Left renal pelvis (tissue), 4 donors: ENCODE measurements at places on chromosomes 13 and 19. TPM values are rescaled to one million over a fixed set of nuclear protein-coding genes. Genes with fewer than 3 reads are reported as not detected.

GRCh38 chr19:52536448-52536800 lies 9.0 kb downstream of the ZNF808 start:
- DNase-seq, result no peak

GRCh38 chr19:49331616-49332055 lies 3.6 kb upstream of the CD37 start:
- DNase-seq, result no peak

DNA sequence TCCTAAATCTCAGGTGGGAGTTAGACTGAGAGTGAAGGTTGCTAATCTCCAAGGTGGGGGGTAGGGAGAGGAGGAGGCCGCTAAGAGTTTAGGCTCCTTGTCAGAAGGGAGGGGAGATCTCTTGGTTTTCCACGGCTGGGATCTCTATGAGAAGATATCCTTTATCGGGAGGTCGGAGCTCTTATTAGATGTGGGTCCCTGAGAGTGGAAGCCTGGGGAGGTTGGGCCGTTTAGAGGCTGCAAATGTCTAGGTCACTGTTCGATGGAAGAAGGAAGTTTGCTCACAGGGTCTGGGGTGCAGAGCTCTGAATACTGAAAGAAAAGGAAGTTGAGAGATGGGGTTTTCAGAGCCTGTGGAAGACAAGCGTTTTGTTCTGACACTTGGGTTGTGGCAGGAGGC lies 3.8 kb downstream of the MYADM start:
- no peak for DNase-seq

Gene SPIB
- 0.74 TPM for polyA plus RNA-seq

Gene ETV2
- polyA plus RNA-seq, result 3.3 TPM

DNA sequence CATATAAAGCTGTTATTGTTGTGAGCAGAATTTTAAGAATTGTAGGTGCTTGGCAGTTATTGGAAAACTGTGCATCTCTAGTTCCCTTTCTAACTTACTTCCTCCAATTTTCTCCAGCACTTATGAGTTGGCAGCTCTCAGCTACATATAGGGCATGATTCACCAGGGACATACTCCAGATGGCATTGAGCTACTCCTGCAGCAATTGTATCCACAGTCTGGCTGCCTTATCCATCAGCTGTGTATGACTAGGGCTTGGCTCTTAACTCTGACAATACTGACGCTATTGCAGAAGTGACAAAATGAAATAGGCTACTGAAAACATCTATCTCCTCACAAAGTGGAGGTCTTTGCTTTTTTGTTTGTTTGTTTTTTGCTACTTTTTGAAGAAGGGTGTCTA lies 276.7 kb downstream of the POU4F1 start:
- no peak for DNase-seq

DNA sequence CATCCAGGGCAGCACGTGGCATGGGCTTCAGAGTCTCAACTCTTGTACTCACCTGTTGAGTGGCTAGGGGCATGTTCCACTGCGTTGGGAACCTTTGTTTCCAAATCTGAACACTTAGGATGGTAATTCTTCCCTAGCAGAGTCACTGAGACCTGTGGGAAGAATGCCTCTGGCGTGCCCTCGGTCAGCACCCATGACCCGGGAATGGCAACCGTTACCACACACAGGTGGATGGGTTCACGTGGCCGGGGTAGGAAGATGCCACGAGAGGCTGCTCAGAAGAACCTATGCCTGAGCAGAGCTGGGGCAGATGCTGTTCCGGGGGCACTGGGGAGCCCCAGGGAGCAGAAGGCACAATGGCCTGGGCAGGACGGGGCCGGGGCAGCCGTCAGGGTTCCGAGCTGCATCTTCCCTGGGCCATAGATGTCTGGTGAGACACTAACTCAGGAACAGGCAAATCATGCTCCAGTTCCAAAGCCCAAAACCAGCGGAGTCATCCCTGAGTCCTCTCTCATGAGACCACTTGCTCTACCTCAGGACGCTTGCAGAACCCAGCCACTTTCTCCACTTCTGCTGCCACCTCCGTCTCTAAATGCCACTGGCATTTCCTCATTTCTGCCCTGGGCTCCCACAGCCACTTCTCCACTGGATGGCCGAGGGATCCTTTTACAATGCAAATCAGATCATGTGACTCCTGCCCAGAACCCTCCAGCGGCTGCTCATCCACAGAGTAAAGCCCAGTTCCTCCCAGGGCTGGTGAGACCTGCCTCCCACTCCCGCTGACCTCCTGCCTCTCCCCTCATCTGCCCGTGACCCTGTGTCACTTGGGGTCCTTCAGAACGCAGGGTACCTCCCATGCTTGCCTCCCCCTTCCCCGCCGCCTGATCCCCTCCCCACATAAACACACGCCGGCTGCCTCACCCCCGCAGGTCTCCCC lies 36.7 kb downstream of the FAM124A start:
- no peak for DNase-seq

Gene USHBP1
- polyA plus RNA-seq, result 5.5 TPM

Gene FAM216B
- not detected for polyA plus RNA-seq

- no peak for DNase-seq
Observed at GRCh38 chr19:41930926-41931592, 2.8 kb upstream of the ERFL start.

Gene PLK5
- 0.70 TPM for polyA plus RNA-seq

DNA sequence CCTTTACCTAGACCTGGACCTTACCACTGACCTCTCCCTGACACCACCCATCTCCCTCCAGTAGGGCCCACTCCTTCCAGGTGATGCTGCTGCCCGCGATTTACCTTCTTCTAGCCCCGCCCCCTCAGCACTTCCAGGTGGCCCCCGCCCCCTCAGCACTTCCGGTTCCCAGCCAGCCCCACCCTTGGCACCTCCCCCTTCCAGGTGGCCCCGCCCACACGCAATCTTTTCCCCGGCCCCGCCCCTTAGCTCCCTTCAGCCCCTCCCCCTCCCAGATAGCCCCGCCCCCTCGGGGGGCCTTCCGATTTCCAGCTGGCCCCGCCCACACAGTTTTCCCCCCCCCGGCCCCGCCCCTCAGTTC lies 586 bp downstream of the LIG1 start:
- DNase-seq, result peak; percentile 32

DNA sequence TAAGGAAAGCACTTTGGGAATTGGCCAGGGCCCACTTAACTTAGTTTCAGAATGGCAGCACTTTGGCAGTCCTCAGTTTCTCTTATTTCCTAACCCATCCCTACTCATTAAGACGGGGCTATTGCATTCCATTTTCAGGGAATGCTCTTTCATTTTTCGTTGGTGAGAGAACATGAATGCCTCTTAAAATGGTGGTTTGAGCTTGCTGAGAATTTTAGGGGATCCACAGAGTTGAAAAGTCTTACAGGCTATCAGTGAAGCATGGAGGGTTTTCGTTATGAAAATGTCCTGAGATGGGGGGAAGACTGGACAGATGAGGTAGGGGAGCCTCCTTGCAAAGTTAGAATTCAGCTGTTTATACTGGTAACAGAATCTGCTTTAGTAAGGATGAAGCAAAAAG lies 71.4 kb downstream of the LRCH1 start:
- no peak for DNase-seq

DNA sequence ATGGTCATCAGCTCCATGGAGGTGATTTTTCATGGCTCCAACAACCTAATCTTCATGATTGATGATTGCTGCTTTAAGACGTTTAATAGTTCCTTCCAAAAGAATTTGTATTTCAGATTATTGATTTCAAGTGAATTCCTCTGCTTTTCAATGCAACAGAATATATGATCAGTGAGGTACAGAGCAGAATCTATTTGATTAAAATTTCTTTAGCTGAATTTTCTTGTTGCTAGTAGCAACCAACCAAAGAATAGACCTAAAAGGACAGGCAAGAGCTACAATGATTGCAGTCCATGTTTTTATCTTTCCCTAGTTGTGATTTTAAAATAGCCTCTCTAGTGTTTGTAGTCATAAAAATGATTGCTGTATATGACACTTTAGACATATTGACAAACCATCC lies 76.8 kb upstream of the SCEL start:
- no peak for DNase-seq

Gene POSTN
- polyA plus RNA-seq, result 508 TPM

DNA sequence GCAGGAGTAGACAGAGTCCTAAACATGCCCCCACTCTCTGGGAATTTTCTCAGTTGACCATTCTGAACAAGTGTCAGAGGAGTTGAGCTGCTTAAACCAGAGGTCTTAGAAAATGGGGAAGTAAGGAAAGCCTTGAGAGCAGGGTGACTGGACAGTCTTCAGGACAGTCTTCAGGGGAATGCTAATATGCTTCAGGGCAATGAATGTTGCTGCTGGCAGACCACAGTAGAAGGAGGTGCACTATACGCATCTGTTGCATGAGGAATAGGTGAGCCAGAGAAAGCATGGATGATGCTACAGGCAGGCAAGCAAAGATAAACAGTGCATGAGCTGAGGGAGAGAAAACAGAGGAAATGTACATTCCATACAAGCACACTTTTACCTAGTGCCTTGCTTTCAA lies 196.6 kb upstream of the GPR12 start:
- DNase-seq, result no peak

GRCh38 chr13:112486386-112487126 lies 101.4 kb downstream of the TUBGCP3 start:
- no peak for DNase-seq

GRCh38 chr13:78709028-78709427 lies 50.1 kb upstream of the OBI1 start:
- DNase-seq, result no peak

DNA sequence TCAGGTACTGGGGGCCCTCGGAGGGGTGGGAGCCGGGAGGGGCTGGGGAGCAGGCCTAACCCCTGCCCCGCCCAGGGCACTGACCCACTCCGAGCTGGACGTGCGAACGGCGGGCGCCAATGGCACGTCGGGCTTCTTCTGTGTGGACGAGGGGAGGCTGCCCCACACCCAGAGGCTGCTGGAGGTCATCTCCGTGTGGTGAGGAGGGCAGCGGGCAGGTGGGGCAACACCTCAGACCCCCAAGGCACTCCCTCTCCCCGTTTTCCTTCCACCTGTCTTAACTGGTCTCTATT lies 18.2 kb downstream of the HPN start:
- DNase-seq, result no peak

Gene ONECUT3
- polyA plus RNA-seq, result 0.03 TPM

Gene LRRC8E
- 2.3 TPM for polyA plus RNA-seq

GRCh38 chr19:2812414-2813234 lies 7.0 kb upstream of the ZNF554 start:
- no peak for DNase-seq

Gene ERICH6B
- polyA plus RNA-seq, result 1.1 TPM

GRCh38 chr19:41617941-41618730 lies 8.7 kb downstream of the CEACAM4 start:
- no peak for DNase-seq

GRCh38 chr19:2273356-2274184 lies 8.4 kb downstream of the PEAK3 start:
- no peak for DNase-seq

DNA sequence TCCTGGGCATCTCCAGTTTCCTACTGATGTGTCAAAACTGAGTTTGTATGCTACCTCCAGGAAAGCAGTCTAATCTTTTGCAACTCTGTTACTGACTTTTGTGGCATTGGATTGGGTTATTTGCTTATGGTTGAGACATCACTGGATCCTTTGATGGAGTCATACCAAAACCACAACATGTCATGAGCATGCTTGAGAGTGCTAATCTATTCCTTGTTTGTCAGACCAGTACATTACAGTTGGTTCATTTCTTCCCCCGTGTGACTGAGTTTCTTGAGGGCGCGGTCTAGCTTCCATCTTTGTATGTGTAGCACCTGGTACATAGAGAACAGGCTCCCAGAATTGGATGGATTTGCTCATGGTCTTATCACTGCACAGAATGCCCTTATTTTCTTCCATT lies 43.2 kb downstream of the SUGT1 start:
- no peak for DNase-seq

Gene MLLT1
- 78.0 TPM for polyA plus RNA-seq

Gene NUP58
- polyA plus RNA-seq, result 49.6 TPM

GRCh38 chr13:28423010-28423409 lies 71.9 kb downstream of the FLT1 start:
- DNase-seq, result no peak

Gene PABPC3
- polyA plus RNA-seq, result 1.7 TPM

- no peak for DNase-seq
Observed at GRCh38 chr19:2454962-2455850, 1.6 kb downstream of the LMNB2 start.

GRCh38 chr13:44790289-44790688 lies 199.0 kb downstream of the NUFIP1 start:
- no peak for DNase-seq

- DNase-seq, result no peak
Observed at GRCh38 chr13:21594715-21595545, 9.0 kb downstream of the MICU2 start.

DNA sequence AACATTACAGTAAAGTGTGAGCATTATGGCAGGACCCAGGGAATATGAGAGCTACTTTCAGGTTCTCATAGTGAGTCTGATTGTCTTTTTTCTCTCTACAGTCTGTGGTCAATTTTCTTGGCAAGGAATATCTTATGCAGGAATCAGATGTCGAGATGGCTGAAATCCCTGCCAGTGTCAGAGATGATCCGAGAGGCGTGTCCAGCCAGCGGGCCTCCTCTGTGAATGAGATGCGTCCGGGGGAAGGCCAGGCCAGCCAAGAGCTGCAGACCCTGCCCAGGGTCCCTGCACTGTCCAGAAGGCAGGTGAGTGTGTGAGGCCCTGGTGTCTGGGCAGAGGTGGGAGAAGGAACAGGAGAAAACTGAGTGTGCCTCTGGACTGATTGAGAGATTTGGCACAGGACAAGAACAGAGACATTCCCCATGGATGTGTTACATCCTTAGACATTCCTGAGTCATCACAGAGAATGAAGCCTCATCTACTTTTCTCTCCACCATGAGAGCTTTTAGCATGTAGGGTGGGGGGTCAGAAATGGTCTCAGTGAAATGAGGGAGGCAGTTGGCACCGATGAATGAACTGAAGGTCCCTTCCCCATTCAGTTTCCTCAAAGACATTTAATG lies 27.3 kb upstream of the EDDM13 start:
- DNase-seq, result no peak

DNA sequence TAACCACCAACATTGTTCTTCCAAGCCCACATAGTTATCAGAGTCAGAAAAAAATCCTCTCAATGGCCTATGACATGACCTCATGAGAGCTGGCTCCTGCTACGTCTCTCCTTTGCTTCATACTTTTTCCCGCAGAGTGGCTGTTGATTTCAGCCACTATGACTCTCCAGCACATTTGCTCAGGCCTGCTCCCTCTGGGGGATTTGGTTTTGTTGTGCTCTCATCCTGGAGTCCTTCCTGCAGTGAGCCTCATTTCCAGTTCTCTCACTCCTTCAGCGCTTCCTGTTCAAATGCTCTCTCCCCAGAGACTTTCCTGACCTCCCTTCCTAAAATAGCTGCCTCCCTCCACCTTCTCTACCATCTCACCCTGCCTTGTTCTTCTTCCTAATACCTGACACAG lies 72.0 kb upstream of the USP29 start:
- DNase-seq, result no peak
